ENCODE measurements at places on chromosomes 12 and 14. TPM values are rescaled to one million over a fixed set of nuclear protein-coding genes. Genes with fewer than 3 reads are reported as not detected.

DNA sequence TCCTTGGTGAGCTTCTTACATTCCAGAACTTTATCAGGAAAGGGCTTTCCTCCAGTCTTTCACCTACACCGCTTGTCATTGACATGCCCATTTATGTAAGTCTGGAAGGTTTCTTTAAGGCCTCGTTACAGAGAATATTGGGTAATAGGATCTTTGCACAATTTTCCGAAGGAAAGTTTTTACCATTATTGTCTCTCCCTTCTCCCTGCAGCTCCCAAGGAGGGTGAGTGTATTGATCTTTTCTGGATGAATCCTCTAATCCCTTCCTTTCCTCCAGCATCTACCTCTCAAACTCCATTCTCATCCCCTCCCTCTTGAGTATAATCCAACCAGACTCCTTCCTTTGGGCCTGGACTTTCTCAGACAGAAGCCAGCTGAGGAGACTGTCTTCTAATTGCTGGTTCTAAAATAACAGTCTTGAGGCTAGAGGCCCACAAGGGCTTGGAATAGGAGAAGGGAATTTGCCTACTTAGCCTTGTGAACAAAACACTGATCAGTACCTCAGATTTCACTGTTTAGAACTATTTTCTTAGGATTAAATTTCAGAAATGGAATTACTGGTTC is 21.8 kb downstream of the WNK1 start:
- peaks cover 60% of the 10 kb centered on the region for H3K4me1 ChIP-seq
- DNase-seq = no peak
- H3K27me3 ChIP-seq = no peaks in the 10 kb centered on the region
- H3K4me3 ChIP-seq = no peak overlapping the region

The KRT77 gene
- polyA plus RNA-seq = not detected

- H3K27ac ChIP-seq = no peak overlapping the region
- no peaks in the 10 kb centered on the region for H3K4me1 ChIP-seq
- no peaks in the 10 kb centered on the region for H3K36me3 ChIP-seq
- no peak for DNase-seq
These were observed 820.3 kb downstream of the TMEM121 start for GRCh38 chr14:106346534-106347290.

- H3K36me3 ChIP-seq = no peaks in the 10 kb centered on the region
- H3K4me3 ChIP-seq = no peak overlapping the region
- DNase-seq = no peak
- H3K27ac ChIP-seq = no peak overlapping the region
These were observed 426.7 kb upstream of the DCN start for GRCh38 chr12:91609283-91609682.

DNA sequence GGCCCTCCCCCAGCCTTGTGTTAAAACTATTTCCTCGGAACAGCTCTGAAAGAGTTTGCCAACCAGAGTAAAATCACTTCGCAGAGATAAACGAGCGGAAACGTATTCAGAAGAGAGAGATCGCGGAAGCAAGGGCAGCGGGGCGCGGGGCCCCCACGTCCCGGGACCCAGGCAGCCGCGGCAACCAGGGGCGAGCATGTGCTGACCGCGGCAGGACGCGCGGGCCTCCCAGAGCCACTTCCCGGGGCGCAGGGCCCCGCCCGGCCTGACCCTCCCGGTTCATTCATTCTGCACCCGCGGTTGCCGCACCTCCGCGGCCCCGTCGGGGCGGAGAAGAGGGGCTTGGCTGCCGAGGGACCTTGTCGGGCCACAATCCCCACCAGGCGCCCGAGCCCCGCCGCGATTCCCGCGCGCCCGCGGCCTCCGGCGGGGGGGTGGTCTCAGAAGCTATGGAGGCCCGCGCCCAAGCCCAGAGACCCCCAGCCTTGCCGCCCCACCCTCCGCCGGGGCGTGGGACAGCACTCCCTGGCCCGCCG is 598 bp downstream of the UBE2N start:
- H3K4me1 ChIP-seq = peaks cover 60% of the 10 kb centered on the region
- no peaks in the 10 kb centered on the region for H3K27me3 ChIP-seq
- H3K27ac ChIP-seq = peak overlapping the region; percentile 92
- DNase-seq = no peak
- H3K36me3 ChIP-seq = no peaks in the 10 kb centered on the region

DNA sequence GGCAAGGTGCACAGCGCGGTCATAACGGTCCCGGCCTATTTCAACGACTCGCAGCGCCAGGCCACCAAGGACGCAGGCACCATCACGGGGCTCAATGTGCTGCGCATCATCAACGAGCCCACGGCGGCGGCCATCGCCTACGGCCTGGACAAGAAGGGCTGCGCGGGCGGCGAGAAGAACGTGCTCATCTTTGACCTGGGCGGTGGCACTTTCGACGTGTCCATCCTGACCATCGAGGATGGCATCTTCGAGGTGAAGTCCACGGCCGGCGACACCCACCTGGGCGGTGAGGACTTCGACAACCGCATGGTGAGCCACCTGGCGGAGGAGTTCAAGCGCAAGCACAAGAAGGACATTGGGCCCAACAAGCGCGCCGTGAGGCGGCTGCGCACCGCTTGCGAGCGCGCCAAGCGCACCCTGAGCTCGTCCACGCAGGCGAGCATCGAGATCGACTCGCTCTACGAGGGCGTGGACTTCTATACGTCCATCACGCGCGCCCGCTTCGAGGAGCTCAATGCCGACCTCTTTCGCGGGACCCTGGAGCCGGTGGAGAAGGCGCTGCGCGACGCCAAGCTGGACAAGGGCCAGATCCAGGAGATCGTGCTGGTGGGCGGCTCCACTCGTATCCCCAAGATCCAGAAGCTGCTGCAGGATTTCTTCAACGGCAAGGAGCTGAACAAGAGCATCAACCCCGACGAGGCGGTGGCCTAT is 875 bp downstream of the HSPA2 start:
- peaks cover 16% of the 10 kb centered on the region for H3K4me1 ChIP-seq
- no peak overlapping the region for H3K27ac ChIP-seq
- no peaks in the 10 kb centered on the region for H3K27me3 ChIP-seq
- no peaks in the 10 kb centered on the region for H3K36me3 ChIP-seq

The KIF5A gene
- 11.9 TPM for polyA plus RNA-seq

The MDM1 gene
- 4.6 TPM for polyA plus RNA-seq

The PTPRB gene
- 0.05 TPM for polyA plus RNA-seq

DNA sequence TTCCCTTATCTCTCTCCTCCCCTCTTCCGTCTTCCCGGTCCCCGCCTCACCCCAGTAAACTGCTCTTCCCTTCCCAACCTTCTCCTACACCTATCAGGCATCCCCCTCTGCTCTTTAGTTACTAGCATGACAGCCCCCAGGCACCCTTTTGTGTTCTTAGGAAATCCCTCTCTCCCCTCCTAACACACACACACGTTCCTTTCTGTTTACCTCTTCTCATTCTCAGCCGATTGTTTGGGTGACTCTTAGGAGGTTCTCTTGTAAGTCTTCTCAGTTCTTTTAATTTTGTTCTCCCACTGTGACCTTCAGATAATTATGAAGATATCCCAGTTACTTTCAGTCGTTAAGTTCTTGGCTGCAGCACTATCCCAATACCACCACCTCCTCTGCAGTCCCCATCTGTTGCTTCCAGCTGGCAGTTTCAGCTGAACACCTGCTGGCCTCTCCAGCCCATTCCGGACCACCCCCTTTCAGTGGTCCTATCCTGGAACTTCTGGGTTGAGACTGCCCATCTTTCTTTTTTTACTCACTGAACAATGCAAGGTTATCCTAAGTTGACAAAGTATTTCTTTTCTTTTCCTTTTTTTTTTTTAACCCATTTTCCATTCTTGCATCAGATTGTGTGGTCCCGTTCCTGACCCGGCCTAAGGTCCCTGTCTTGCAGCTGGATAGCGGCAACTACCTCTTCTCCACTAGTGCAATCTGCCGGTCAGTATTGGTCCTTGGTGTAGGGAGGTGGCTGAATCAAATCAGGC is 711 bp downstream of the MARS1 start:
- H3K27me3 ChIP-seq = no peaks in the 10 kb centered on the region
- H3K4me3 ChIP-seq = peak overlapping the region; percentile 97
- peaks cover 19% of the 10 kb centered on the region for H3K36me3 ChIP-seq
- H3K27ac ChIP-seq = peak overlapping the region; percentile 62
- H3K4me1 ChIP-seq = peaks cover 23% of the 10 kb centered on the region

GRCh38 chr14:32608857-32609256 is 279.8 kb downstream of the AKAP6 start:
- H3K36me3 ChIP-seq = no peaks in the 10 kb centered on the region
- H3K4me3 ChIP-seq = no peak overlapping the region
- no peak for DNase-seq
- H3K27me3 ChIP-seq = no peaks in the 10 kb centered on the region
- H3K27ac ChIP-seq = no peak overlapping the region

GRCh38 chr12:120126635-120127005 is 10.1 kb upstream of the RAB35 start:
- H3K27me3 ChIP-seq = no peaks in the 10 kb centered on the region
- peaks cover 22% of the 10 kb centered on the region for H3K4me1 ChIP-seq
- H3K4me3 ChIP-seq = no peak overlapping the region
- H3K27ac ChIP-seq = no peak overlapping the region
- DNase-seq = no peak

The BTG1 gene
- 16.7 TPM for polyA plus RNA-seq

- peaks cover 13% of the 10 kb centered on the region for H3K36me3 ChIP-seq
- peak; percentile 29 for DNase-seq
- H3K27ac ChIP-seq = peak overlapping the region; percentile 73
- H3K4me3 ChIP-seq = peak overlapping the region; percentile 86
- H3K4me1 ChIP-seq = peaks cover 33% of the 10 kb centered on the region
These were observed 903 bp downstream of the PARPBP start for GRCh38 chr12:102120886-102121285.

DNA sequence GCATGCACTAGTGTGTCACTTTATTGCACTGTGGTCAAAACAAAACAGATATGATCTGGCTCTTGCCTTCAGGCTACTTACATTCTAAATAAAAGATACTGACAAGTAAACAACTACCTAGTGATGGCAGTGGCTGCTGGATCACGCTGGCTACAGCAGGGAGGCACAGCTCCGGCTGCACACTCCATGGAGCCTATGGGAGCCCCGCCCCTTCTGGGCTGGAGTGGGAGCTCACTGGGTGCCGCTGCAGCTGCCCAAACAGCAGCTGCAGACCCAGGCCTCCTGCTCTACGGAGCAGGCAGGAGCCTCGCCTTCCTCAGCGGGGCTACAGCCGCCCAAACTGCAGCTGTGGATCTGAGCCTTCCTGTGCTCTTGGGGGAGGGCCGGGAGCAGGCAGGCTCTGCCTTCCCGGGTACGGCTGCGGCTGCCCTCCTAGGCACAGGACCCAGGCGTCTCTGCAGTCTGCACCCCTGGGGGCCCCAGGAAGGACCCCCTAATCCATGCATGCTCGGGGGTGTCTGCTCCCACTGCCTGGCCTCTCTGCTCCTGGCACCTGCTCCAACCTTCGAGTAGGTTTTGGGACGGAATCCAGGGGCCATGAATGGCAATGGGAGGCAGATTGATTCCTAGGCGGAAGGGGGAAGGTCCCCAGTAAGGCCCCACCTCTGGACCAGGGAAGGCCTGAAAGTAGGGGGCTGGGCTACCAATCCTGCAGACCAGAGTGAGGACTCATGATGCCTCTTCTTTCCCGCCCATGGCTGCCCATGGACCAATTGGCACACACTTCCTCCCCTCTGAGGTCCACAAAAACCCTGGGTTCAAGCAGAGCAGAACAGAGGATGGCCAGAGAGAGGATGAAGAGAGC is 253.1 kb downstream of the ANO6 start:
- peak overlapping the region; percentile 31 for H3K4me3 ChIP-seq
- H3K36me3 ChIP-seq = no peaks in the 10 kb centered on the region
- no peak for DNase-seq
- H3K4me1 ChIP-seq = no peaks in the 10 kb centered on the region

GRCh38 chr14:50303744-50304471 is 8.1 kb downstream of the L2HGDH start:
- no peak overlapping the region for H3K4me3 ChIP-seq
- no peaks in the 10 kb centered on the region for H3K36me3 ChIP-seq
- H3K27ac ChIP-seq = no peak overlapping the region
- H3K4me1 ChIP-seq = peaks cover 23% of the 10 kb centered on the region
- DNase-seq = peak; percentile 93

DNA sequence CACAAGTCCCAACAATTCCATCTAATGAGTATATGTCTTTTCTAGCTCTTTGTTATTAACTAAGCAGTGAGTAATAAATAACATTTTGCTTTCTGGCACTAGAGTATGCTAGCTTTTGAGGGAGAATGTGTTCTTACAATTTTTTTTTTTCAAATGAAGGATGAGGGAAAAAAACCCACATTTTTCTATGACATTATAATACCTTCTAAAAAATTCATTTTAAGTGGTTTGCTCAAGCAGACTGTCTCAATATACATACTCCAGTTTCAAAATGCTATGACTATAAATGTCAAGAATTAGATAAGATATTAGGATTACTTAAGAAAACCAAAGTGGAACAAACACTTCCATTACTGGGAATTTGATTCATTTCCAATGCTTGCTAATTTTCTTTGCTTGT is 394.6 kb downstream of the C12orf75 start:
- no peaks in the 10 kb centered on the region for H3K27me3 ChIP-seq
- H3K4me3 ChIP-seq = no peak overlapping the region
- no peaks in the 10 kb centered on the region for H3K36me3 ChIP-seq
- no peak for DNase-seq
- no peak overlapping the region for H3K27ac ChIP-seq
- H3K4me1 ChIP-seq = no peaks in the 10 kb centered on the region

The IFNG-AS1 gene
- not detected for polyA plus RNA-seq

The CLEC9A gene
- polyA plus RNA-seq = not detected

- peaks cover 6% of the 10 kb centered on the region for H3K4me1 ChIP-seq
- no peak overlapping the region for H3K27ac ChIP-seq
- no peaks in the 10 kb centered on the region for H3K27me3 ChIP-seq
- DNase-seq = no peak
- no peaks in the 10 kb centered on the region for H3K36me3 ChIP-seq
These were observed 68.1 kb upstream of the DCD start for GRCh38 chr12:54716261-54716660.

GRCh38 chr12:94560431-94561221 is 89.7 kb downstream of the TMCC3 start:
- no peak overlapping the region for H3K27ac ChIP-seq
- H3K36me3 ChIP-seq = no peaks in the 10 kb centered on the region
- no peaks in the 10 kb centered on the region for H3K27me3 ChIP-seq
- DNase-seq = no peak

The TAS2R8 gene
- polyA plus RNA-seq = not detected

- no peak overlapping the region for H3K4me3 ChIP-seq
- DNase-seq = peak; percentile 40
- peaks cover 40% of the 10 kb centered on the region for H3K4me1 ChIP-seq
- H3K27me3 ChIP-seq = peaks cover 4% of the 10 kb centered on the region
These were observed 25.4 kb upstream of the BCL7A start for GRCh38 chr12:121996050-121996944.

DNA sequence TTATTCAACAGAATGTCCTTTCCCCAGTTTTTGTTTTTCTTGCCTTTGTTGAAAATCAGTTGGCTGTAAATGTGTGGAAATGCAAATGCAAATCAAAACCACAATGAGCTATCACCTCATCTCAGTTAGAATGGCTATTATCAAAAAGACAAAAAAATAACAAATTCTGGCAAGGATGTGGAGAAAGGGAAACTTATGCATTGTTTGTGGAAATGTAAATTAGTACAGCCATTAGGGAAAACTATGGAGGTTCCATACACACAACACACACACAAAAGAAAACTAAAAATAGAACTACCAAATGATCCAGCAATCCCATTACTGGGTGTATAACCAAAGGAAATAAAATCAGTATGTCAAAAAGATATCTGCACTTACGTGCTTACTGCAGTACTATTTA is 518.8 kb upstream of the ATXN7L3B start:
- H3K27ac ChIP-seq = no peak overlapping the region
- no peaks in the 10 kb centered on the region for H3K27me3 ChIP-seq
- H3K4me3 ChIP-seq = no peak overlapping the region

GRCh38 chr14:87131879-87132278 is 861.1 kb downstream of the GALC start:
- no peaks in the 10 kb centered on the region for H3K36me3 ChIP-seq
- no peak overlapping the region for H3K27ac ChIP-seq
- H3K27me3 ChIP-seq = no peaks in the 10 kb centered on the region
- no peak for DNase-seq

The GPR84 gene
- not detected for polyA plus RNA-seq

All from HepG2 (cell line).